Large intestine (tissue), 12 donors: ENCODE measurements at places on chromosomes 2 and 18.

GRCh38 chr2:217717646-217718045 is 285.1 kb downstream of the TNS1 start:
- DNase-seq = no peak

- DNase-seq = no peak
These were observed 2.0 kb downstream of the HOXD3 start for GRCh38 chr2:176158855-176159662.

GRCh38 chr2:84741182-84741822 is 139.6 kb downstream of the TRABD2A start:
- peak; percentile 6 for DNase-seq

DNA sequence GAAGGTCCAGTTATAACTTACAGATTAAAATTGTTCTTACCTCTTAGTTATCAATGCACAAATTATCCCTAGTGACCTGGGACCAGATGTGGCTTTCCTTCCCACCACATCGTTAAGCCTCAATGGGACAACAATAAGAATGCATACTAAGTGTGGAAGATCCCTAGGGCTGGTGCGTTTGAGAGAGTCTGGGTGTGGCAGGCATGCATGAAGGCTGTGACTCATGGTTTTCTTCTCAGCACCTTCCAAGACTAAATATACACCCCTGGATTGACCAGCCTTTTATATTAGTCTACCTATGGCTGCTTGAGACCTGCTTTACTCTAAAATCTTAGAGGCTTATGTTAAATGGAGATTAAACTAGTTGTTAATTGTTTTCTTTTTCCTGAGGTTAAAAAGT is 261.7 kb upstream of the SLC14A2 start:
- DNase-seq = no peak

GRCh38 chr2:97693476-97693875 is 19.9 kb upstream of the ZAP70 start:
- DNase-seq = no peak

- no peak for DNase-seq
These were observed 916 bp downstream of the TNFRSF11A start for GRCh38 chr18:62325806-62326645.

DNA sequence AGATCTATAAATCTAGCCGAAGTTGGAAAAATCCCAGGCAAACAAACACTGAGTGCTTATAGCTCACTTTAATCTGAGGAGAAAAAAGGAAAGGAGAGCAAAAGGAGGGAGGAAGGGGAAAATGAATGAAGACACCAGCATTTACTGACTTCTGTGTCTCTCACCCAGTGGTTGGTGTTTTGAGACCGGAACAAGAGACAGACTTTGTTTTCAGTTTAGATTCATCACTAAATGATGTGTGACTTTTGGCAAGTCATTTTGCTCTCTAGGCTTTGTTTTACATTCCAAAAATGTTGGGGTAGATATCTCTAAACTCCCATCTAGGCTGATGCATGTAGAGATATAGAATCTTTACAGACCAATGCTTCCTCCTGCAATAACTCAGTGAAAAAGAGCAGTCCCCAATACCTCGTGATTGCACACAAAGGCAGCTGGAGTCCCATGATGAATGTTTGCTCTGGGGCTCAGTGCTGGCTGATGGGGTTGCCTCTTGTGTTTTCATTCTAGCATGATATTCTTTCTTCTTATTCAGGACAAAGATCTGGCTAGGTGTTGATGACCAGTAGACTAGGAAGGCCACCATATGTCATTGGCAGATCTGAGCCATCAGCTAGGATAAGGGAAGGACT is 51.4 kb downstream of the TRIB2 start:
- no peak for DNase-seq

DNA sequence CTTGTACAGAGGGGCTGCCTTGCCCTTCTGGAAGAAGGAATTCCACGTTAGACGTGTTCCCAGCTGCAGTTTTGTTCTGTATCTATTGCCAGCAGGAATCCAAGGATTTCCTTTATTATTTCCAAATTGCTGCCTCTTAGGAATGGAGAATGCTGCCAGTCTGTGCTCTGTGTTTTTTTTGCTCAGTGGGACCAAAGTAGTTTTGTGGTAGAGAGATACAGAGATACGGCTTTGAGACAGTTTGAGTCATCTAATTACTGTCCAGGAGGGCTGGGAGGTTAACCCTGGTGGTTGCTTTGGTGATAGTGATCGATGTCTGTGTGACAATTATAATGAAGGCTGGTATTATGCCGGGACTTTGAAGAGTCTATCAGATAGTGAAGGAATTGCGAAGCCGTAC is 26.3 kb downstream of the ASAP2 start:
- DNase-seq = no peak

DNA sequence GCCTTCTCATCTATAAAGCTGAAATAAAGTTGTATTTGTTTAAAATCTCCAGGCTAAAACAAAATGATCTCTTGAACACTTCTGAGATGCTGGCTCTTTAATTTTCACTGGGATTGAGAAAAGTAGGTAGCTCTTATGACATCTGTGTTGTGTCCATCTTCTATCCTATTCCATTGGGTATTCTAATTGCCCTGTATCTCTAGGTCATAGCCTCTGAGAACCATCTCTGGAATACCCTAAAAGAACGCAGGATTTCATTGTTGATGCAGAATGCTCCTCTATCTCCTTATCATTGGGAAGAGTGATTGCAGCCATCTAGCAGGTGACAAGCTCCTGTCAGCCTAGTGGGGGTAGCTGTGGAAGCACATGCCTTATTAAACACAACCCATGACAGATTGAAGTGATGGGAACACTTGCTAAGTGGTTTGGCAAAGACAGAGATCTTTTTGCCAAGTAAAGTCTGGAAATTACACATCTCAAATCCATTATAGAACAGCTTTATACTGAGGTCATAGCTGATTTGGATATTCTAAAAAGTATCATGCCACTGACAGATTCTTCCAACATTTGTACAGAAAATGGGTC is 178.2 kb downstream of the TDRD15 start:
- DNase-seq = no peak

DNA sequence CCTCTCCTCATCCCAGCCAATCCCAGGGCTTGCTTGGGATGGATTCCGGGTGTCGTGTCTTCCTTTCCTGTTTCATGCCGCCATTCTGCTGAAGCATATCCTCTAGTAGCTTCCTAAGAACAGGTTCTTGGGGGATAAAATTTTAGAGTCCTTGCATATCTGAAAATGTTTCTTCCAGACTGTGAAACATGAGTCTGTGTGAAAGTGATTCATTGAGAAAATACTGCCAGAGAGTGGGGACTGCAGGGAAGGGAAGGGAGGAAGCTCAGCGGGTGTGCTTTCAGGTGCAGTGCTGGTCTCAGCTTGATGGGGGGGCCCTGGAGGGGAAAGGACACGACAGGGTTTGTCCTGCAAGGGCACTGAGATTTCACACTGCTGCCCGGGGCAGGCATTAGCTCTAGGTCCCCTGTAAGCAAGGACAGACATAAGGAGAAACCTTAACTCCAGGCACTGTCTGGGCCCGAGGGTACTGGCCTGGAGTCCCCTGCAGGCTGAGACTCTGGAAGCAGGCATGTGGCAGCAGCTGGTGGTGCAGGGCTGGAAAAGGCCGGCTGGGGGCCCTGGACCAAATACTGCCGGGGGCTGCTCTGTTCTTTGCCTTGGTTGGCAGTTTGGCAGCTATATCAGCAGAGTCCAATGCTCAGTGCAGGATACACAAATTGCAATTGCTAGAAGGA is 97.6 kb upstream of the HS6ST1 start:
- no peak for DNase-seq

GRCh38 chr18:59810183-59810582 is 89.6 kb upstream of the PMAIP1 start:
- DNase-seq = no peak

DNA sequence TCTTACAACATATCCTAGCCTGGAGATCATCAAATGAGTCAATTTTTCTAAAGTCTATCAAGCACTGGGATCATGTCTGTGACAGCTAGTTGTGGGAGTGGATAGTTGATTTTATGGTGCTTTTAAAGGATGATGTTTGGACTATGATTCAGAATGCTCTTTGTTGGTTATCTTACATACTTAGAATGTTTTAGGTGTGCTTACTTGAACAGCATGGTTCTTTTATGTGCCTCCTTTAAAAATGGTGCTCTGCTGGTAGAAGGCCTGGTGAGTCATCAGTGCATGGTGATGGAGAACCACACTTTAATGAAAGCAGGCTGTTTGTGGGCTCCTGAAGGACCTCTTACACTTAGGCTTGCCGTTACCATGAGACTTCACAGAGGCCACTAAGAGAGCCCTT is 682.7 kb upstream of the FANCL start:
- no peak for DNase-seq

DNA sequence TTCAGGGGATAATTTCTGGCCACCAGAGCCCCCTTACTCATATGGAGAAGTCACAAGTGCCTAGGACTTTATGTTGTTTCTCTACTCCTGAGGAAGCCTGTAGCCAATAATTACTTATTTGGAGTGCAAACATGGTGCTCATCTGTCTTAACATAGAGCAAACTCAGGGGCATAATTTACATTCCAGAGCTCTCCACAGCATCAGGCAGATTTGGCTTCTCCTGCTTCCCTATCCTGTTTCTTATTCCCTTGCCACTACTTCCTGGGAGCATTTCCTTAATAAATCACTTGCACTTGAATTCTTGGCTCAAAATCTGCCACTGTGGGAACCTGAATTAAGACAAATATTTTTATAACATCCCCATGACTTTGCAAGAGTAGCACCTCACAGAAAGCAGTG is 960.9 kb downstream of the SOCS6 start:
- DNase-seq = no peak

- peak; percentile 42 for DNase-seq
These were observed 18.7 kb upstream of the RASGRP3 start for GRCh38 chr2:33457556-33458247.

GRCh38 chr2:1132328-1132969 is 181.8 kb downstream of the SNTG2 start:
- DNase-seq = no peak

- DNase-seq = no peak
These were observed 912.2 kb upstream of the PIK3C3 start for GRCh38 chr18:41042866-41043265.

GRCh38 chr2:68465081-68465916 is 1.8 kb downstream of the FBXO48 start:
- DNase-seq = peak; percentile 46

DNA sequence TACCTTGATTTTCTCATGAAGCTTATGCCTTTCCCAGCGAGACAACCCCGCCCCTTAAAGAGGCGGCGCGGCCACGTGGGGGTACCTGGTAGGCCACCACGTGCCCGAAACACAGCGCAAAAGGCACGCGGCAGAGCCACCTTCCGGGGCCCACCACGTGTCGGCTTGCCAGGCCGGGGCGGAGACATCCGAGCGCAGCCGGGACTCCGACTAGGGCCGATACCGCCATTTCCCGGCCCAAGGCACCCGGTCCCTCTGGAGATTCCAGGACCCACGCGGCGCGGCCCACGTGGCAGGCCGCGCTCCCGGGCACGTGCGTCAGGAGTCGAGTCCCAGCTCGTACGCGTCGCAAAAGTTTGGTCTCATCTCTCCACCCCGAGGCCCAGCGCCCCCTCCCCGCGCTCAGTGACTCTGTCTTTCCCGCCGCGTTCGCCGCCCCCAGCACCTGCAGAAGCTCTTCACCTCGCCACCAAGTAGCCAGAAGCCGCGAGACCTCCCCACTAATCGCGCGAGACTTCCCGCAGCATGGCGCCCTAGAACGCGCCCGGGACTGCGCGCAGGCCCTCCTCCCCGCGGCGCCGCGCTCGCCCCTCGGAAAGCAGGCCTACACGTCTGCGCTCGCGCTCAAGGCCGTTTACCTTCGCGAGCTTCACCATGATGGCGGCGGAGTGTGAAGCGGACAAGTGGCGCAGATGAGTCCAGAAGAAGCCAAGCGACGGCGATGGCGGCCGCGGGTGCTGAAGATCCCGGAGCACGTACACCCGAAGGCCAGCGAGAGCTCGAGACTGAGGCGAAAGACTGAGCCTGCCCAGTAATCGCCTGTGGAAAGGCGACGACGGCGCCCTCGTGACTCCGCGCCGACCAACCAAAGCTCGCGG is at the start of gene NCL:
TSS of gene NCL (minus strand) at position 787 of the 878 bp plus-strand sequence. CDS start at position 656, 131 bp downstream.
- peak; percentile 98 for DNase-seq

DNA sequence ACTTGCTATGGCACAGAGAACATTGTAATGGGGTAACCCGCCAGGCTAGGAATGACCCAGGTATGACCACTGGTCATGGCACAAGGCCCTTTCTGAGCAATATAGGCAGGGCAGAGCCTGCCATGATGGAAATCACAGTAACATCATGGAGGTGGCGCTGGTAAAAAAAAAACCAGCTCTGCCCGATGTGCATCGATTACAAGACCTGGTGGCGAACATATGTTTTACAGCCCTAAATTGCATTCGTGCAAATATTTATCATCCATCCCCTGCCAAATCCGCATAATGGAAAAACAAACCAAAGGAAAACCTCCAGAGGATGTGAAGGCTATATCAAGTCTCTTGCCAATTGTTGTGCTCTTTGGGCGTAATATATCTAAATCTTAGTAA is 60.6 kb downstream of the SEMA4F start:
- no peak for DNase-seq

DNA sequence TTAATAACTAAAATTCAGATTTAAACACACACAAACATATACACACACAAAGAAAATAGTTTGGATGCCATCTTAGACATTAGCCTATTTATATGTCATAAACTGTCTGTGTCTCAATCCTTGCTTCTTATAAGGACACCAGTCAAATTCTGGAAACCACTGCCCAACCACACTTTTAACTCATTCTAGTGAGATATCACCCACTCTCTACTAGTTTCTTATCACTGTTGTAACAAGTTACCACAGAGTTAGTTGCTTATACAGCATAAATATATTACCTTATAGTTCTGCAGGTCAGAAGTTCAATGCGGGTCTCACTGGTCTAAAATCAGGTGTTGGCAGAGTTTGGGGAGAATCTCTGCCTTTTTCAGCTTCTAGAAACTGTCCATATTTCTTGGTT is 239.1 kb downstream of the MTX2 start:
- no peak for DNase-seq
